ENCODE measurements at places on chromosomes 3 and 15.

GRCh38 chr3:189689625-189690024, 58.4 kb downstream of the TP63 start:
- DNase-seq: no peak

GRCh38 chr3:141469720-141470119, 17.1 kb upstream of the RASA2 start:
- peak; percentile 18 for DNase-seq

GRCh38 chr15:63306492-63307073, 29.2 kb downstream of the APH1B start:
- DNase-seq: no peak

GRCh38 chr3:68007621-68008226, 353.3 kb upstream of the SUCLG2 start:
- DNase-seq: no peak

GRCh38 chr3:149090907-149091306, 4.6 kb upstream of the HLTF start:
- no peak for DNase-seq

GRCh38 chr3:1883534-1883933, 215.1 kb upstream of the CNTN4 start:
- DNase-seq: no peak

DNA sequence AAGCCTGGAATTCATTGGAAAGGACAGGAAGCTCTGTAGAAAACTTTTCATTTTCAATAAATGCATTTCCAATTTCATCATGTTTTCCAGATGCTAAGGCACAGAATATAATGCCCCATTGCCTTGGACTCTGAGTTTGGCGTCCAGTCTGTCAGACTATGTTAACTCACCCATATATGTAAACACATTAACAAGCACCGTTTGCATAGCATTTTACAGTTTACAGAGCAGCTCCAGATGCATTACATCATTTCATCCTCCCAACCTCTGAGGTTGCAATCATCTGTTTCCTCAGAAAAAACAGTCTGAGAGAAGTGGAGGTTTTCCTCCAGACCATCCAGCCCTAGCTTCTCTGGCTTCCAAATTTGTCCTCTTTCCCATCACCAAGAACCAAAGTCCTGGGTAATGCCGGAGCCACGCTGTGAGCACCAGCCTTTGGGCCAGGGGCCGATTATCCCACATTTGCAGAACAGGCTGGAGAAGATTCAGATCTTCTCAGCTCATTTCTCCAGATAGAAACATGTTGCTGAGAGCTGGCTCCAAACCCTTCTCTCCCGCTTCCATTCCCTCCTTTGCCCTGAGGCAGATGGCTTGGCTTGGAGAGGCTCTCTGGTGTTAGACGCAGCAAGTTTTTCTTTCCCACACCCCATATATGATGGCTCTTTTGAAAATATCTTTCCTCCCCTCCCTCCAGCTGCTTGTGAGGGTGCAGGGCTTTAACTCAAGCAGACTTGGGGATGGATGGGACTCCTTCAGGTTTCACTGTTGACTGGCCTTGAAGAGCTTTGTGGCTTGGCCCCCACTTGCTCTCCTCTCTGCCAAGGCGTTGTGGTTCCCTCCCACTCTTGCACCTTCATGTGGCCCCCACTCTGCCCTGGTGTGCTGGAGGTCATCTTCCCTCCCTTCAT, 26.0 kb downstream of the CYP19A1 start:
- peak; percentile 44 for DNase-seq

GRCh38 chr15:78938658-78939488, 6.0 kb downstream of the CTSH start:
- no peak for DNase-seq

DNA sequence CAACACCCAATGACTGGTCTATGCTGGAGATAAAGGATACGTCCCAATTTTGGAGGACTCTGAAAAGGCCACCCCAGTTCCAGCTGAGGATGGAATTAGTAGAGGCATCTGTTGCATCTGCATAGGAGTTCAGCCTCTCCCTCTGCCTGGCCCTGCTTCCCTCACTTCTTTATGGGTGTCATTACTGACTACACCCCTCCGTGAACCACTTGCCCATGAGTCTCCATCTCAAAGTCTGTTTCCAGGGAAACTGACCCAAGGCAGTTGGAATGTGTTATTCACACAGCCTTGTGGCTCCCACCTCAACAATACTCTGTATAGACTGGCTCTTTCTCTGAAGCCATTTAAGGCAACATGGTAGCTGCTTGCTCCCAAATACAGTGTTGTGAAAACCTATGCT, 21.4 kb upstream of the PCOLCE2 start:
- DNase-seq: no peak

DNA sequence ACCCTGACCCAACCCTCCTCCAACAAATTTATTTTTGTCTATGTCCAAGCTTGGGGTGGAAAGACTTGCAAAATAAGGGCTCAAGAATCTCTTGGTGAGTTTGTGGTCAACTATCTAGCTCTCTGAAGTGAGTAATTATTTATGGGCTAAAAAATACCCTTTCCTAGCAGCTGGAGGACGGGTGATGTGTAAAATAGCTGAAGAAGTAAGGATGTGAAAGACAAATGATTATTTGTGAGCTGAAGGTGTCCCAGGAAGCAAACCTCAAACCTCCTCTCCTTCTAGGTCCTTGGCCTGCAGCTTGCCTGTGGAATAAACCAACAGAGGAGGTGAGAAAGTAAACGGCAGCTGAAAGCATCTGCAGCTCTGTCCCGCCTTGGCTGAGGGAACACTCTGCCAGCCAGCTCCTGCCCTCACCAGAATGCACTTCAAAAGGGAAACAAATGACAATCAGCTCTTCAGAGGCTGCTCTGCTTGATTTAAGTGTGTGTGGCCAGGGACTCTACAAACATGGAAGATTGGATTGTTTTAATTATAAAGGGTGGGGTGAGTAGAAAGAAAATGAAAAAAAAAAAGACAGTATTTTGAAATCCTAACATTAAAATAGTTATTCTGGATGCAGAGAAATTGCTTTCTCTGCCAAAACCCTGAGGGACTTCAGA, 60.3 kb downstream of the TM4SF4 start:
- DNase-seq: peak; percentile 4

DNA sequence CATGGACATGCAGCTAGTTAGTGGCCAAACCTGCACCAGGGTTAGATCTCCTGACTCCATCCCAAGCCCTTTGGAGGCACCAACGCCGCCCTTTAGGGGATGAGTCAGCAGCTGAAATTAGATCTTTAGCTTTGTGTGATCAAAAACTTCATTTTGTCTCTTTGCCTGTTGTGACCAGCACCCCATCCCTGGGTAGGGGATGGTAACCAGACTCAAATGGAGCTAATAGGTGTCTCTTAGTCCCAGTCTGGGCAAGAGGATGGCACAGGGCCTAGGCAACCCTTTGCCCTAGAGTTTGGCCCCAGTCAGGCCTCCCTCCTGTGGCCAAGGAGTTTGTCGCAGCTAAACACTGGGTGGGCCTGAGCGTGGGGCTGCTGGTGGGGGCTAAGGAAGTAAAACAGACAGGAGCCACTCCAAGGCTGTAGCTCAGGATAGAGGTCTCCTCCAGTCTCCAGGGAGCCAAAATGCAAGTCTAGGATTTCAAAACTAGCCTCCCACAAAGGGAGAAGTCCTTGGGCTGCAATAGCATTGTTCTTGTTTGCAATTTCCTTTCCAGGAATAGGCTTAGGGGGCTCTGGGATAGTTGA, 105.1 kb downstream of the CPN2 start:
- no peak for DNase-seq

GRCh38 chr3:196619223-196619622, 20.3 kb upstream of the NRROS start:
- no peak for DNase-seq

GRCh38 chr3:102174312-102174712, 260.5 kb upstream of the ZPLD1 start:
- DNase-seq: no peak

- DNase-seq: no peak
These were observed 23.1 kb downstream of the RAB27A start for GRCh38 chr15:55266547-55266946.

DNA sequence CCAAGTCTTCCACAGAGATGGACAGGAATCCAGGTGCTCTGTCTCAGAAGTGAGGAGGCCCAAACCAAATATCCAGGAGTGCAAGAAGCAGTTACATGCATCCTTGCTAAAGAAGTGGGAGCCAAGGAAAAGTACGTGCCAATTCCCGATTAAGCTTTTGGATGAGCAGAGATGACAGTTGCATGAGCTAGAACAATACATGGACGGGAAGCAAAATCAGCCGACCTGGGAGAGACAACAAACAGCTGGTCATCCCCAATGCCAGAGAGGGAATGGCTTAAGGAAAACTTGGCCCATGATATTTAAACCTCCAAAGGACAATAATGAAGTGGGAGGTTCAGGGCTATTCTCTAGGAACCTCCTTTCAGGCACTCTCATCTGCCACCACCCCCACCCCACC, 86.0 kb upstream of the ABHD17C start:
- DNase-seq: no peak

- no peak for DNase-seq
These were observed 41.8 kb downstream of the ITGB5 start for GRCh38 chr3:124845406-124845805.

GRCh38 chr3:156509189-156510174, 45.4 kb downstream of the SSR3 start:
- DNase-seq: no peak

DNA sequence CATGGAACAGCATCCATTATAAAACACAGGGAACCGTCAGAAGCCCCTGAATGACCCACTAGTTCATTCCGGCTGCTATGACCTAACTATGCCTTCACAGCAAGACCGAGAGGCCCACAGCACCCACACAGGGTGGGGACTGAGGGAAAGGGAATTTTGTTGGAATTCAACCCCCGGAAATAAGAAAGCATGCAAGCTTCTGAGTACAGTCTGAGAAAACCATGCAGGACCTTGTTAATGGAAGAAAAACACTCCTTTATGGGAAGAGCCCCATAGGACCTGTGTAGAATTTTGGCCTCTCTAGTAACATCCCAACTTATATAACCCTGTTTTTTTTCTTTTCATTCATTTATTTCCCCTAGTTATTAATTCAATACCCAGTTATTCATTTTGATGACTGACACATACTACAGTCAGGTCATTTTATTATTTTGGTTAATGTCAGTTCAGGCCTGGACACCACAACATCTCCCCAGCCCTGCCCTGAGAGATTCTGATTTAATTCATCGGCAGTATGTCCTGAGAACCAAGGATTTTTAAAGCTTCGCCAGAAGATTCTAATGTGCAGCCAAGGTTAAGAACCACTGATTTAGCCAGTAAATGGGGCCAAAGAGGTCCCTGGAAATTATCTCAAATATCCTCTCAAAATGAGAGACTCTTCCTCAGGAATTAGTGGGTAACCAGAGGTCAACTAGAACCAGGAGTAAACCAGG, 231.6 kb upstream of the GOLGA6L4 start:
- no peak for DNase-seq

DNA sequence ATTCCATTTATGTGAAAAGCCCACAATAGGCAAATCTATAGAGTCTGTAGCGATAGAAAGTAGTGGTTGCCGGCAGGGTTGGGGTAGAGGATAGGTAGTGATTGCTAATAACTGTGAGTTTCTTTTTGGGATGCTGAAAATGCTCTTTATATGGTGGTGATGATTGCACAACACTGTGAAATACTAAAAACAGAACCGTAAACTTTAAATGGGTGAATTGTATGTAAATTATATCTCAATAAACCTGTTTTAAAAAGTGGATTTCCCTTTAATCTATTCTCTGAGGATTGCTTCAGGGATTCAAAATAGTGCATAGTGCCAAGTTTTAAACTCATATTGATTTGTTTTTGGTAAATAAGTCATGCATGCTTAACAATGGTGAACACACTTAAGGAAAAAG, 140.2 kb downstream of the LPP start:
- no peak for DNase-seq

DNA sequence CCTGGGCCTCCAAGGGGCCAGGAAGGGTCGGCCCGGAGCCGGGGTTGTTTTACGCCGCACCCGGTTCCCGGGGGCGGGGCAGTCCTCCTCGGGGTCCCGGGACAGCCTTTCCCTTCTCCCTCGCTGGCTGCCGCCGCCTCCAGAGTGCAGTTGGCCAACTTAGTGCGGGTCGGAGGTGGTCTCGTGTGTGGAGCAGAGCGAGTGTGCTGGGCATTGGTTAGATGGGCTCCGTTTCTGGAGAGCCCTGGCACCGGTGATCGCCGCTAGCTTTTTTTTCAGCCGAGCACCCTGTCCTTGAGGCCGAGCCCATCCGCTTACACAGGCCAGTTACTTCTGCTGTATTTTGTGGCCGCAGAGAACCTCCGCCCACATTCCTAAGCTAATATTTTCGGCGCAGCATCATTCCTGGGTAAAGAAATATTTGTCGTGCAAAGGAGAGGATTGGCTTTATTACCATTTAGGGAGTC, 585 bp downstream of the KIF23 start:
- peak; percentile 58 for DNase-seq
